ENCODE measurements at places on chromosomes 4 and X. TPM values are rescaled to one million over a fixed set of nuclear protein-coding genes. Genes with fewer than 3 reads are reported as not detected.

The NXF2B gene
- not detected for total RNA-seq

The SSX4B gene
- total RNA-seq, result not detected

- H3K27me3 ChIP-seq, result no peaks in the 10 kb centered on the region
- no peak for DNase-seq
These were observed 1.6 kb downstream of the CCNA2 start for GRCh38 chr4:121822047-121822446.

The STK32B gene
- not detected for total RNA-seq

DNA sequence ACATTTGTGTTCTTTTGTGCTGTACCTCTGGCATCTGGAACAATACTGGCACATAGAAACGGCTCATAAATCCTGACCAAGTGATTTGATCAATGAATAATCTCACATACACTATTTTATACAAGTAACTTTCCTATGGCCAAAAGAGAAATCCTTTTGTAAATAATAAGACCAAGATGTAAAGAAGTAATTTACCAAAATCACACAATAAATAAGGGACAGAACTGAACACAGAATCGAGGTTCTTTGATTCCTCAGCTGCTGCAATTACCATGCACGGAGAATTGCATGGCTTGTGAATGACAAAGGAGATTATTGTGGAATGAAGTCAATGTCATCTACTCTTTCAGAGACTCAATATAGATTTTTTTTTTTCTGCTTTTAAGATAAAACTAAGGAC, 576.8 kb upstream of the SMIM31 start:
- no peaks in the 10 kb centered on the region for H3K36me3 ChIP-seq
- DNase-seq, result no peak
- no peaks in the 10 kb centered on the region for H3K27me3 ChIP-seq
- no peak overlapping the region for H3K27ac ChIP-seq
- H3K4me3 ChIP-seq, result no peak overlapping the region

- H3K27me3 ChIP-seq, result no peaks in the 10 kb centered on the region
- H3K27ac ChIP-seq, result no peak overlapping the region
- H3K36me3 ChIP-seq, result no peaks in the 10 kb centered on the region
These were observed 9.5 kb downstream of the FRMD7 start for GRCh38 chrX:132118358-132118757.

DNA sequence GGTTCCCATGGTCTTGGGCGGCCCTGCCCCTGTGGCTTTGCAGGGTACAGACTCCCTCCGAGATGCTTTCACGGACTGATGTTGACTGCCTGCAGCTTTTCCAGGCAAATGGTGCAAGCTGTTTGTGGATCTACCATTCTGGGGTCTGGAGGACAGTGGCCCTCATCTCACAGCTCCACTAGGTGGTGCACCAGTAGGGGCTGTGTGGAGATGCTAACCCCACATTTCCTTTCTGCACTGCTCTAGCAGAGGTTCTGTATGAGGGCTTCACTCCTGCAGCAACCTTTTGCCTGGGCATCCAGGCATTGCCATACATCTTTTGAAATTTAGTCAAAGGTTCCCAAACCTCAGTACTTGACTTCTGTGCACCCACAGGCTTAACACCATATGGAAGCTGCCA, 176.1 kb downstream of the DCAF12L1 start:
- H3K36me3 ChIP-seq, result no peaks in the 10 kb centered on the region
- no peak overlapping the region for H3K27ac ChIP-seq
- no peaks in the 10 kb centered on the region for H3K4me1 ChIP-seq
- no peak overlapping the region for H3K4me3 ChIP-seq
- no peak for DNase-seq

All from activated CD4-positive, alpha-beta memory T cell treated with anti-CD3 and anti-CD28 coated beads for 36 hours (primary cell).